ENCODE measurements at places on chromosomes 3 and 15.

DNA sequence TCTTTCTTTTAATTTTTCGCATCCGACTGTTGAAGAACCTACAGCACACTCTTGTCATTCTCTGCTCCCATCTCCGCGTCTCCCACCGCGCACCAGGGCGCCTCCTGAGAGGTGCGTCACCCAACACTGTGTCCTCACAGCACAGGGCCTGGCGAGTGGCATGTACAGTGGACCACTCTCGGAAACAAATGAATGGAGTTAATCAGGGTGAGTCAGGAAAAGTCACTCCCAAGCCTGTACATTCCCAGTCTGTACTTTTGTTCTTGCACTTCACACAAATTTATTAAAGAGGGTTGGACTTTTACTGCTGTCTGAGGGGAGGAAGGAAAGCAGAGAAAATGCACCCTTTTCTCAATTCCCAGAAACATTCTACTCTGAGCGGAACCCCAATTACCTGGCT is 625 bp downstream of the COL6A6 start:
- DNase-seq = peak; percentile 57

- DNase-seq = no peak
Measured at GRCh38 chr3:186374376-186374775, 12.3 kb upstream of the DGKG start.

DNA sequence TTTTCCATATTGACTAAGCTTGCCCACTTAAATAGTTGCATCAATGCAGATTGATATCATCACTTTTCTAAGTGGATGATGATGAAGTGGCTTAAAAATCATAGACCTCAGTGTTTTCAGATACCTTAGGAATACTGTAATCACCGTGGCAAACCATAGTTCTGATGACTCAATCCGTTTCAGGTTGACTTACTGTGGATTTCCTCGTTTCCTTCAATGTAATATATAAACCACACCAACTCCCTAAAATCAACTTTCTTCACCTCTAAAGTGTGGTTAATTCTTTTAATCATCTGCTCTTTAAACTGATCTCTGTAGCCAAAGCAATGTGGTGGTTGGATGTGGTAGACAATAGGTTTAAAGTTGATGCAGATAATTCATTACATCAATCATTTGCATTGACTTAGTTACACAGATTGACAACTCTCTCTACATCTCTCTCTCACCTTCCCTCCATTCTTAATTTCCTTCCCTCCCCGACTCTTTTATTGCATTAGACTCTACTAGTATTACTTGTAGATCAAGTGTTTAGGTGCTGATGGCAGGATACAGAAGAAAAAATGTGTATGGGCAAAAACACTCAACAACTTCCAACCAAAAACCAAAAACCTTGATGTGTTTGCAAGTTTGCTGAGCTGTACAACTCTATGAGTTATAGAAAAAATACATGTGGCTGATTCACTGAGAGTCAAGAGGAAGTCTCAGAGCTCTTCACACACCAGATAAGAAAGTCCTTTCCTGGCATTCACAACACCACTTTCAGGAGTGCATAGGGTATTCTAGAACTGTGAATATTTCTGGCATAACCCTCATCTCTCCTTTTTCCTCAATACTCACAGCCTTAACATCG is 243.5 kb downstream of the NFKBIZ start:
- no peak for DNase-seq

DNA sequence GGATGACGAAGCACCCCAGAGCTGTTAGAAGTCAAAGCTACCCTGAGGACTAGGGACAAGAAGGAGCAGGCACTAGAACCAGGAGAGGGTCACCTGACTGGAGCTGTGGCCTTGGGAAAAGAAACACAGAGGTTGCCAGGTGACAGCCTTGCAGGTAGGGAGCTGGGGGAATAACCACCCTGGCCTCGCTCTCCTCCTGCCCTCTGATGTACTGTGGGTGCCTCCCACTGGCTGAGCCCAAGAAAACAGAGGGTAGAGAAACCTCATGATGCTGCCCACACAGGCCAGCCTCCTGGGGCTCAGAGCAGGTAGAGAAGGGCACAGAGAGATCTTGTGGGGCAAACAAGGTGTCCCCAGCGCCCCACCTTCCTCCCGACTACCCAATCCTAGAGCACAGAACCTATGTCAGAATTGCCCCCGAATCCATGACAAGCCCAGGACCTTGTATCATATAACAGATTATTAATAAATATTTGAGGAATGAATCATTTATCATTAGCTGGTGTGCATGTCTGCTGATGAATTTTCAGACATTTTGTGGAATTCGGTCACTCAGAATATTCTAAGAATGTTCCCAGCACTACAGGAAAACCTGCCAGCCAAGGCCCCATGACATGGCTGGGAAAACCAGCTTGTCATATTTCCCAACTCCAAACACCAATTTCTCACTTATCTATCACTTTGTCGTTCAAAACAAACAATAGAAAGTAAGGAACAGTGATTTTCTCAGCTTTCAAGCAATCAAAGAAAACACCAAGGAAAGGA is 59.8 kb upstream of the MEX3B start:
- peak; percentile 60 for DNase-seq

DNA sequence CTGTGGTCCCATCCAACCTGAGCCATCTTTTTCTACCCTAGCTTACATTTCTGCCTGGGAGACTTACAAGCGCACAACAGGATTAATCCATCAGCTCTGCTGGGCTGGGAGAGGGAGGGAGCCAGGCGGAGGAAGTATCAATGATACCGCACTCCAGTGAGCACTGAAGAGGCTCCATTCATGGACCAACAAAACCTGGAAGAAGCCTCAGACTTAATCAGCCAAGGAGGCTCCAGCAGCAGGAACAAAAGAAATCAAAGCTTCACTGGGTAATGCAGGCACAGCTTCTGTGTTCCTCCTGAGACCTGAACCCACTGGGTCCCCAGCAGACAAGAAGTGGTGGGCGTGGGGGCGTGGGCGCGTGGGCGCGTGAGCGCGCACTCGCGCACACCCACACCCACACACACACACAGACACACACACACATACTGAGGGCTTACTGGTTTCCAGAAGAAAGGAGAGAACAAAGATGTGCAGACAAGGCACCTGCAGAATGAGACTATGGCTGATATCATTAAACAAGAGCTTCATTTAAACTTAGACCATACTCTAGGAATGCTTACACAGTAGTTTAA is 87.0 kb upstream of the BOC start:
- DNase-seq = no peak

DNA sequence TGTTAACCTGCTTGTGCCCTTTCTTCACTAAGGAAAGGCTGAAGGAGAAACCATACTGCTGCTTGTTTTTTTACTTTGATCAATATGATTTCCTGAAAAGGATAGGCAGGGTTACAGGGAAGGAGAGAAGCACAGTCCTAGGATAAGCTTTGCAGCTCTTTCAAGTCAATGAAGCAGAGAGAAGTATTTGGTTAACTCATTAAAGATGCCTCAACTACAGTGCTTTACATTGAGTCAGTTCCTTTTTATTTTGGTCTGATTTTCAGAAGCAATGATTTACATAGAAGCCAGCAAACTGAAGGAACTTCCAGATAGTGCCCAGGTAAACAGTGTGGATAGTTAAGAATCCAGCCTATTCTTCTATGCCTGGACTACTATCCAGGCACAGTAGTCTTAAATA is 64.8 kb downstream of the ARIH1 start:
- no peak for DNase-seq

GRCh38 chr3:45119824-45120358 is 26.3 kb downstream of the CDCP1 start:
- no peak for DNase-seq

- DNase-seq = peak; percentile 67
Measured at GRCh38 chr3:148697306-148698189, at the start of gene AGTR1. AGTR1 (plus strand) TSS chr3:148697903; CDS start chr3:148741036, 43,133 bp downstream.

DNA sequence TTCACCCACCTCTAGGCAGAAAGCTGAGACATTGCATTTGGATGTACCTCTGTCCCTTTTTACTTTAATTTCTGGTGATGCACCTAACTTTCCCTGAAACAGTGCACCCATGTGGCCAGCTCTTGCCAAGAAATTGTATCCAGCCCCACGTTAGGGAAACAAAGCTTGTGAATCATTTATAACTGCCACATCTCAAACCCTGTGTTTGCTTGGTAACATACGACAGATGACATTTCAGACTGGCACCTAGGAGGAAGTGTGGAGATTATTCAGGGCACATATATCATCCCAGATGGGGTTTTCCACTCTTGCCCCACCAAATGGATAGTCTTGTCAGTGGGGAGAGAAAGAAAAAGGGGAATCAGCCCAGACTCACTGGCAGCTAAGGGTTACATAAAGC is 2.1 kb downstream of the CYB561D2 start:
- DNase-seq = peak; percentile 21

DNA sequence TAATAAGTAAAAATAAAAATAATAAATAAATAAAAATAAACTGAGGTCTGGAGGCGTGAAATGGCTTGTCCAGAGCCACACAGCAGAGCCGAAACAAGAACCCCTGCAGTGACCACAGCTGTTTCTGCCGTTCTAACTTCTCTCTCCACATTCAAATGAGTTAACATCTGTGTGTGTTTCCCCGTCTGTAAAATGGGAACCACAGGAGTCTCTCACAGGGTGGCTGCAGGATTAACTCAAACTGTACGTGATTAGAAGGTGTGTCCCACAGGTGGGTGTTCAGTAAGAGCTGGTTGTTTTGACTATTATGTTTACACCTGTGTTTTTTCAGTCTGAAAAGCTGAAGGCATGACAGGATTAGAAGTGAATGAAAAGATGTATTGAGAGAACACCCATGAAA is 27.0 kb upstream of the MUC4 start:
- DNase-seq = no peak

- peak; percentile 100 for DNase-seq
Measured at GRCh38 chr3:147298511-147298982, 107.8 kb downstream of the ZIC4 start.

All from fibroblast of the aortic adventitia (primary cell).